Epithelial cell of proximal tubule (primary cell): ENCODE measurements at places on chromosomes 2 and 18. TPM values are rescaled to one million over a fixed set of nuclear protein-coding genes. Genes with fewer than 3 reads are reported as not detected.

- no peak for DNase-seq
Observed at GRCh38 chr2:191797942-191798876, 48.7 kb downstream of the CAVIN2 start.

DNA sequence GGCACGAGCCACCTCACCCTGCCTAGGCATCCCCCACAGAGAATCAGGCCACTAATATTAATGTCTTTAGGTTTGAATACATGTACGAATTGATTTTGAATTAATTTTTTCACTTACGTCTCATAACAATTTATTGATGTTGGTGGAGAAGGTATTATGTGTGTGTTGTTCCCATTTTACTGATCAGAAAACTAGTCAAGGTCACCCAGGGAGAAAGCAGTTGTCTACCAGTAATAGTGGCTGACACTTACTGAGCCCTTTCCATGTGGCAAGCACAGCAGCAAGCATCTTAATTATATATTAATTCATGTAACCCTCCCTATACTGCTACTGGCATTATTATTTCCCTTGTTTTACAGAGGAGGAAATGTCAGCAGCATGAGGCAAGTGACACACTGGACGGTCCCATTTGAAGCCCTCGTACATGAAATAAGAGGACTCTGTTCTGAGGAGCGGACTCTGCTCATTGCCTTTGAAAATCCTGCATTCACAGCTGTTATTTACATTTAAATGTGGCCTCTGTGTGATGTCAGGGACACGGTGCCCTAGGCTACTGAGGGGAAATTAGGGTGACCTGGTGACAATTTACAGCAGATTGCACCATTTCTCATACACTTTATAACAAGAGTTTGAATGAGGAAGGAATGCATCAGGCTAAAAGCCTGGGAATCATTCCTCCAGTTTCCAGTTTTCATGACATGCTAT, 30.9 kb upstream of the KCNE4 start:
- DNase-seq, result no peak

GRCh38 chr2:68216454-68217310, 35.6 kb downstream of the PPP3R1 start:
- DNase-seq, result no peak

Gene CCDC68
- 2.7 TPM in 2 replicates for total RNA-seq

GRCh38 chr2:213021971-213022899, 129.2 kb downstream of the IKZF2 start:
- DNase-seq, result no peak

DNA sequence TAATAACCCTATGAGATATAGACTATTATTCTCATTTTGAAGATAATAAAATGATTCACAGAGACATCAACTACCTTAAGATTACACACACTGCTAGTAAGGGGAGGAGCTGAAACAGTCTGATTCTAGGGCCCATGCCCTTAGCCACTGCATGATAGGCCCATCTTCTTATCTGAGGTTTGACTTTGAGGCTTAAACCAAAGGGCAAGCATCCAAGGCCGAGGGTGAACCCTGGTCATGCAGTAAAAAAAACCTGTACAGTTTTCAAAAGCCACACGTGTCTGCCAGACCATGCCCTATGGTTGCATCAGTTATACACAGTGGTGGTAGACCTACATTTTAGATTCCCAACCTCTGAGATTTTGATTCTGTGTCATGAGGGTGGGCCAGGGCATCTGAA, 44.8 kb downstream of the POLE4 start:
- no peak for DNase-seq
